ENCODE measurements at places on chromosomes 11 and 22.
A peak's percentile ranks its signal among the peaks of the same experiment; 100 is the strongest.

GRCh38 chr11:11025087-11025486 lies 167.2 kb upstream of the ZBED5 start:
- DNase-seq, result peak; percentile 44

DNA sequence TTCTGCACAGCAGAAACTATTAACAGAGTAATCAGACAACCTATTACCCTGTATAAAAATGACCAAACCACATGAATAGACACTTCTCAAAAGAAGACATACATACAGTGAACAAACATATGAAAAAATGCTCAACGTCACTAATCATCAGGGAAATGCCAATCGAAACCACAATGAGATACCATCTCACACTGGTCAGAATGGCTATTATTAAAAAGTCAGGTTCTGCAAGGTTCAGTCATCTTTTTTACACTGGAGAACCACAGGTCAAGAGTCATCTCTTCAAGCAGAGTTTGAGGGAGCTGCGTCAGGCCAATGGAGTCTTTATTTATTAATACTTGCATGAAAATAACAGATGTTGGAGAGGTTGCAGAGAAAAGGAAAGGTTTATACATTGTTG lies 40.4 kb downstream of the RCN1 start:
- peak; percentile 33 for DNase-seq

DNA sequence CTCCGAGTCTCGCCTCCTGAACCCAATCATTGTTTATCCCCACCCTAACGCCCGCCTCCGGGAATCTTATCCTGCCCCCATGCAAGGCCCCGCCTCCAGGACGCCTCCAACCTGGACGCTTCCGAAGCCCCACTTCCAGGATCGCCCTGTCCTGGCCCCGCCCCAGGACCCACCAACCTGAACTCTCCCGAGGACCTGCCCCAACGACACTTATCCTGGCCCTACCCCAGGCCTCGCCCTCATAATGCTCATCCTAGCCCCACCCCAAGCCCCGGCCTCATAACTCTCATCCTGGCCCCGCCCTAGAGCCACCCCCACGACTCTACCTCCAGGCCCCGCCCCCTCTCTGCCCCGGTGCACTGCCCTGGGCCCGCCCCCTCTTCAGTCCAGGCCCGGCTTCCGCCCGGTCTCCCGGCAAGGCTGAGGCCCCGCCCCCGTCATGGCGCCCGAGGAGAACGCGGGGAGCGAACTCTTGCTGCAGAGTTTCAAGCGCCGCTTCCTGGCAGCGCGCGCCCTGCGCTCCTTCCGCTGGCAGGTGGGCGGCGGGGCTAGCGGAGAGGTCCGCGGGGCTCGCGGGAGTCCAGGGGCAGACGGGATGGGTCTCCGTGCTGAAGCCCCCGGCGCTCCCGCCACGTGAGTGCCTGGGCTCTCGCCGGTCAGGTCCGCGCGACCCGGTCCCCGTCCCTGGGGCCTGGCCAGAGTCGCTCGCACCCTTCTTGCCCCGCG lies 45.7 kb upstream of the DEFB108B start:
- peak; percentile 99 for DNase-seq

GRCh38 chr11:5504403-5504921 lies 5.3 kb downstream of the UBQLN3 start:
- DNase-seq, result no peak

DNA sequence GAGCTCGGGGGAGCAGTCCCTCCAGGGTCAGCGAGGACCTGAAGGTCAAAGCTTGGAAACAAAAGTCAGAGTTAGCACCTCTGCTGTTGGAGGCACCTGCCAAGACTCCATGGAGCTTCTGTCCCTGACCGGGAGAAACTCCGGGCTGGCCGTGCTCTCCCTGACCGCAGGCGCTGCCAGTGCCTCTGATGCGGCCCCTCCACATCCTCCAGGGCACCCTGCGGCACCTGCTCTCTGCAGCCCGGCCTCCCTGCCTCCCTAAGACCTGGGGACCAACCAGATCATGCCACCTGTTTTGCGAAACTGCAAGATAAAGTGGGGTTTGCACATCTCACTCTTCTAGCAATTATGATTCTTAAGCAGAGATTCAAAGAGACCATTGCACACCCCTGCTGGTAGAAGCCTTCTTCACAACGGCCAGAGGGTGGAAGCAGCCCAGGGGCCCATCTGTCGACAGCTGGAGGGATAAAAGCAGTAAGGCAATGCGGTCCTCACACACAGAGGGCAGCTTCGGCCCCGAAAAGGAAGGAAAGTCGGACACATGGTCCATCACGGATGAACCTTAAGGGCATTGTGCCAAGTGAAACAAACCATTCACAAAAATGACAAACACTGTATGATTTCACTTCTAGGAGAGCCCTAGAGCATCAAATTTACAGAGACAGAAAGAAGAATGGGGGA lies 477.1 kb downstream of the BRD1 start:
- no peak for DNase-seq

GRCh38 chr22:30615543-30615954 lies 8.6 kb downstream of the TCN2 start:
- DNase-seq, result no peak

DNA sequence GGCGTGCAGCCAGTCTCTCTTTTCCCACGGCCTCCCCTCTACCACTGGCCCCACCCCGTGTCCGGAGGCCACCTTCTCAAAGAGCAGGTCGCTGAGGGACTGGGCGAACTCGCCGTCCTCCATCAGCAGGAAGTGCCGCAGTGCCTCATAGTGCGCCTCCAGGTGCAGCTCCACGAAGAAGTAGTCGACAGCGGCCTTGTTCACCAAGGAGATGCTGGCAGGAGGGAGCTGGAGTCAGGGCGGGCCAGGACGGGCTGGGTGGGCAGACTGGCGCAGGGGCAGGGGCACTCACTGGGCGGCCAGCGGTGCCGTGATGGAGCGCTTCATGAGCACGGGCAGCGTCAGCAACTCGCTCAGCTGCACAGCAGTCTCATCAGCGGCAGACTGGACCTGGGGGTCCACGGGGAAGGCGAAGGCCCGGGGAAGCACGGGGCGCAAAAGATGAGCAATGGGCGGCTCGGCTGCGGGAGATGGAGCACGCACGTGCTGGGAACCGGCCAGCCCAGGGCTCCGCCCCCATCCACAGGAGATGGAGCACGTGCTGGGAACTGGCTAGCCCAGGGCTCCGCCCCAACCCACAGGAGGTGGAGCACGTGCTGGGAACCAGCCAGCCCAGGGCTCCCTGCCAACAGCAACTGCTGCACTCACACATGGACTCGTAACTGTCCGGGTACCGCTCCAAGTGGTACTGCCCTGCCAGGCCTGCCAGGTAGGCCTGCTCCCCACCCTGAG lies 18.4 kb downstream of the SELENOO start:
- DNase-seq, result peak; percentile 82

- DNase-seq, result no peak
Measured at GRCh38 chr11:77558380-77558779, 31.4 kb upstream of the AQP11 start.

DNA sequence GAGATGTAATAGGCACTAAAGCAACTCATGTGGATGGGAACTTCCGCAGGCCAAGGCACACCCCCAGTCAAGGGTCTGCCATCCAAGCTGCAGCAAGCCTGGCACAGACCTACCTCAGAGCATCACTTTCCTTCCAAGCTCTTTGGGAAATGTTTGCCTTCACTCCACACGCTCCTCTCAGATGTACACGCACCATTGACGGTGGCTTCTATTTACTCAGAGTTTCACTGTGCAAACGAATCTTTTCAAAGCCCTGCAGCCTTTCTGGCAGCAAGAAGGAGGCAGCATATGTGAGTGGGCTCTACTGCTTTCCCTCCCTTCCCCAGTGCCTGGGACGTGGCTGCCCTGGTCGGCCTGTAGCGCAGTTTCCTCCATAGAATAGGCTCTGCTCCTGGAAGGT lies 60.9 kb upstream of the USP47 start:
- DNase-seq, result no peak

- no peak for DNase-seq
Measured at GRCh38 chr11:126603486-126603885, 248.0 kb downstream of the ST3GAL4 start.

- no peak for DNase-seq
Measured at GRCh38 chr11:10678101-10678500, 15.5 kb downstream of the IRAG1 start.

DNA sequence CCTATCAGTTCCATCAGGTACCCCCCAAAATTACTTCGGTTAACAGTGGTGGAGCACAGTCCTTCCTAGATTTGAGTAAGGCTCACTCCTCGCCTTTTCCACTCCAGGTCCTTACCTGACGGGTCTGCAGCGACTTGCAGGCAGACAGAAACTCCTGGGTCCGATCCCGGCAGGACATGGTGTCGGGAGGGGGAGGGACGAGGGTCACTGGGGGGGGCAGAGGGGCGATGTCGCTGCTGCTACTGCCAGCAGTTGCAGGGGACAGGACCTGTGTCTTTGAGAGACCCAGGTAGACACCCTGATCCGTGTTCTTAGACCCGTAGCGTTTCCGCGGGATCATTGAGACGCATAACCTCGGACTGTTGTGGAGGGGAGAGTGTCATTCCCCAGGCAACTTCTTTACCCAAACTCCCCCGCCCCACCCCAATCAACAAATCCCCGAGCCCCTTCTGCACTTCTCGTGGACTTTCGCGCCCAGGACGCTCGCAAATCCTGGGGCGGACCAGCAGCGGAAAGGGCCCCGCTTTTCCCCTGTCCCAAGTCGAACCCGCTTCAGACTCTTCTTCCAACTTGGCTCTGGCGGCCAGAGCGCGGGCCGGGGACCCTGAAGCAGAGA lies 839 bp downstream of the STX5 start:
- DNase-seq, result no peak

- DNase-seq, result peak; percentile 82
Measured at GRCh38 chr22:19174106-19175025, 4.2 kb downstream of the SLC25A1 start.

DNA sequence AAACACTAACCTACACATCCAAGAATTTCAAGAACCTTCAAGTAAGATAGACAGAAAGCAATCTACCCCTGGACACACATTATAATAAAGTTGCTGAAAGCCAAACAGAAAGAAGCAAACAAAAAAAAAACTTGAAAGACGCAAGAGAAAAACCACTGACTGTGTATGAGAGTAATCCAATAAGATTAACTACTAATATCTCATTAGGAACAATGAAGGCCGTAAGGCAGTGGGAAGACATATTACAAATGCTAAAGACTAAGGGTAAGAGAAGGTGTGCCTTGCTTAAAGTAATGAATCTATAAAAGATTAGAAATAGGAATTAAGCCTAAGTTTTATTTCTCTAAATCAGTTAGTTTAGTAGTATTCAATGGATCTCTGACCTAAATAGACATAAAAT lies 1109.1 kb downstream of the JRKL start:
- no peak for DNase-seq

DNA sequence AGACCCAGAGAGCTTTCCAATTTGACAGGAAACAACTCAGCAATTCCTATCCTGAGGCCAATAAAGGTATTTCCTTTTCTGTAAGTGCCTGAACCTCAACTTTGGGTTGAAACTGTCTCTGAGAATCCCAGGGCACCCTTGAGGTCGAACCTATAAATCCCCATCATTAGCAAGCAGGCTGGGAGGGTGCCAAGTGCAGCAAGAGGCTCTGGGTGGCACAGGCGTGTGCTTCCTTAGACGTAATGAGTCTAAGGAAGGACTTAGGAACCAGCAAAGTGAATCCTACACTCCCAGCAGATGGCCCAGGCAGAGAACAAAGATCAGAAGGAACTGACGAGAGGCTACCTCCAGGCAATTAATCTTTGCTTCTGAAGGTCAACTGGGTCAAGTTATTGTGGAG lies 234.3 kb upstream of the NARS2 start:
- DNase-seq, result no peak

GRCh38 chr22:19857382-19857781 lies 2.7 kb upstream of the GNB1L start:
- no peak for DNase-seq

- DNase-seq, result no peak
Measured at GRCh38 chr11:84412862-84413261, 1126.7 kb upstream of the CCDC90B start.

DNA sequence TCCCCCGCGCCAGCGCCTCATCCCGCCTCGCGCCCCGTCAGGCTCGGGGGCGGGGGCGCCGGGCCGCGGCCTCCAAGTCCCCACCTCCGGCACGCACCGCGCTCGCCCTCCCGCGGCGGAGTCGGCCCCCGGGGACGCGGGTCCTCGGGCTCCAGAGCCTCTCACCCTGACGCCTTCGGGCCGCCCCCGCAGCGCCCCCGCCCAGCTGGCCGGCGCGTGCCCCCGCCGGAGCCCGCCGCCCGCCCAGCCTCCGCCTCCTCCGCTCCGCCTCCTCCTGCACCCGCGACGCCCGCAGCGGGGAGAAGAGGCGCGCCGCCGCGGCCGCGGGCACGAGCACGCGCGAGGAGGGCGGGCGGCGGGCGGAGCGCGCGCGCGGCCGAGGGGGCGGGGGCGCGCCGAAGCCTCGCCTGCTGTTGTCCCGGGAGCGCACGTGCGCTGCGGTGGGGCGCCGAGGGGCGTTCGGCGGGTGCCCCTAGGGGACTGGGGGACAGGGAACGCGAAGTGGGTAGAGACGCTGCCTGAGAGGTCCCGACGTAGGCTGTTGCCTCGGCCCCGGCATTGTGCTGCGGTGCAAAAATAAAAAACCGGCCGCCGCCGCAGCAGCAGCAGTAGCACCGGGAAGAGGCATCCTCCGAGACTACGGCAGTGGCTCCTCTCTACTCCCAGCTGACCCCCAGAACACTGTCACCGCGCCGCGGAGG lies 87.4 kb upstream of the ARHGAP32 start:
- peak; percentile 81 for DNase-seq

DNA sequence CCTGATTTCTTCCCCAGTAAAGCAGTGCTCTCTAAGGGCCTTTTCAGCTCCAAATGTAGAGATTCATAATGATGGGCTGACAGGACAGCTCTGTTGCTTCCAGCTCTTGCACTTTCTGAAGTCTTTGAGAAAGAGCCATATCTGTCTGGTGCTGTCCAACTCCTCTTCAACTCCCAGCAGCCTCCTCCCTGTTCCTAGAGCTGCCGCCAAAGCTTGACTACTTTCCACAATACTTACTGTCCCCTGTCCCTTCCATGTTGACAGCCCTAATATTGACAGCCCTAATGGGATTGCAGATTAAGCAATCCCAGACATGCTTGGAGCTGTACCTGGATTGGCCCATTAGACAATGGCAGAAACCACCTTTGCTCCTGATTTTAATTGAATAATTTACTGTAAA lies 29.6 kb downstream of the INSC start:
- no peak for DNase-seq

- no peak for DNase-seq
Measured at GRCh38 chr11:3216027-3216525, 2.5 kb downstream of the MRGPRG start.

- peak; percentile 10 for DNase-seq
Measured at GRCh38 chr22:19607192-19608002, 83.2 kb upstream of the CLDN5 start.

DNA sequence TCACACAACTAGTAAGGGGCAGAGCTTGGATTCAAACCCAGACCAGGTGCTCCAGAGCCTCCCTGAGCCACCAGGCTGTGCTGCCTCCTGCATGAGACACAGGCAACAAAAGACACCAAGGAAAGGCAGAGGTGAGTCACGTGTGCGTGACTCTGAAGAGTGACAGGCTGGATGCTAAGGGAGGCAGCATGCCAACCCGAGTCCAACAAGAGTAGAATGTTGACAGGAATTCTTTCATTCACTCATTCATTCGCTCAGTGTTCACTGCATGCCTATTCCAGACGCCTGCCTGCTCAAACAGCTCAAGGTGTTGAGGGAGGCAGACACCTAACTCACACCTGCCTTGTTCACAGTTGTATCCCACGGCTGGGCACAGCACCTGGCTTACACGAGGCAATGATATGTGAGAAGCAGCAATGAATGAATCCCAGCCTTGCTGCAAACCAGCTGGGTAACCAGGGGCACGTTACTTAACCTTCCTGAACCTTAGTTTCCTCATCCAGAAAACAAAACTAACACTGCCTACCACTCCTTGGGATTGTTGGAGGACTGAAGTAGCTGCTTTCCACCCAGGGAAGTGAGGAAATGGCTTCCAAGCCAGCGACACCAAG lies 73.8 kb upstream of the ARFGAP3 start:
- peak; percentile 31 for DNase-seq

GRCh38 chr11:13207665-13208594 lies 69.7 kb upstream of the BMAL1 start:
- peak; percentile 97 for DNase-seq

All from fibroblast of pulmonary artery (primary cell).